Fibroblast of villous mesenchyme (primary cell): ENCODE measurements at places on chromosomes 4 and X.
A peak's percentile ranks its signal among the peaks of the same experiment; 100 is the strongest.

- peak; percentile 57 for DNase-seq
These were observed 68.4 kb downstream of the MID2 start for GRCh38 chrX:107894038-107894437.

DNA sequence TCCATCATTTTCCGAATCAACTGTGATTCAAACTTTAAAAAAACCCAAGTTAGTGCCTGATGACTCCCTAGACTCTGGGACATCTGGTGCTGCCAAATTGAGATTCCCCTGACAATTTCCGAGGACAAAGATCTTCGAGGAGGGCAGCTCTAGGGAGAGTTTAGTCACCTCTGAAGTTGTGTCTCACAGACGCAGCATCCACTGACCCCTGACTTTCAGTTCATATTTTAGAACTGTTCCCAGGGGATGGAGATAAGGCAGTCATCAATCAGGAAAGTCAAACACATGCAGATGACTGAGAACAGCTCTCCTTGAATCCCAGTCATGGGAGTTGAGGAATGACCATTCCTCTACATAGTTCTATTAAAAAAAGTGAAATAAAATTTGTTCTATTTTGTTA is 643.9 kb downstream of the TRIML1 start:
- DNase-seq: peak; percentile 29

DNA sequence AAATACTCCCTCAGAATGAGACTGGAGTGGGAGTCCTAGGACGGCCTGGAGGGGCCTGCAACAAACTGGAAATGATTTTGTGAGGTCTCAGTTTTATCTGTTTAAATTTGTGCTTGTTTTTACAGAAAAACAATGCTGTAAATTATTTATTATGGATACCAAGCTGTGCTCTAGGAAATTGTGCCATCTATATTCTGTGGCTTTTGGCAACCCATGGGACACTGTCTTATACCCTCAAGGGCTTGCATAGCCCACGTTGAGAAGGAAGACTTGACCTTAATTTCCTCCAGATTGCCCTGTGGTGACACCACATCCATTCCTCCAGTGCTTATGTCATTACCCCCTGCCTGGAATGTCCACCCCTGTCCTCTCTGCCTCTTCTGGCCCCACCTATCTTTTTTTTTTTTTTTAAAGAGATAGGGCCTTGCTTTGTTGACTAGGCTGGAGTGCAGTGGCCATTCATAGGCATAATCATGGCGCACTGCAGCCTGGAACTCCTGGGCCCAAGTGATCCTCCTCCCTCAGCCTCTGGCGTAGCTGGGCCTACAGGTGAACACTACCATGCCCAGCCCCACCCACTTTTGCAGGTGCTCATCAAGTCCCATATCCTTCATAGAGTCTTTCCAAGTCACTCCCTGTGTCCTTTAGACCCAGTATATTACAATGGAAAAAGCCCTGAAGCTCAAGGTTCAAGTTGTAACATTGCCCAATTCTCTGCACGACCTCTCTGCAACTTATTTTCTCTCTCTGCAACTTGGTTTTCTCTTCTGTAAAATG is 77.4 kb downstream of the HPRT1 start:
- peak; percentile 57 for DNase-seq

DNA sequence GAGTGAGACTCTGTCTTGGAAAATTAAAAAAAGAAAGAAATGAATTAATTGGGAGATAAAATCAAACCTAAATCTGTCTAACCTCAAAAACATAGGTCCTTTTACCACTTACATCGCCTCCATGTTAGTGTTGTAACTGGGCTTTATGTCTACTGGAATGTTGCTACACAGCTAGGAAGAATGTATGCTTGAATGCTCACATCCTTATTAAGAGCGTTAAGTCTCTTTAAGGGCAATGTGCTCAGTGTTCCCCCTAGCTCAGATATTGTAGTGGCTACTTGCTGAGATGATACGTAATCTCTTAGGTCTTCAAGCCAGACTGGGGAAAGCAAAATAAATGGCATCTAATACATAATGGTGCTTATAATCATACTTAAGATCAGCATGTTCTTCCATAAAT is 1072.8 kb downstream of the PDHA2 start:
- no peak for DNase-seq

DNA sequence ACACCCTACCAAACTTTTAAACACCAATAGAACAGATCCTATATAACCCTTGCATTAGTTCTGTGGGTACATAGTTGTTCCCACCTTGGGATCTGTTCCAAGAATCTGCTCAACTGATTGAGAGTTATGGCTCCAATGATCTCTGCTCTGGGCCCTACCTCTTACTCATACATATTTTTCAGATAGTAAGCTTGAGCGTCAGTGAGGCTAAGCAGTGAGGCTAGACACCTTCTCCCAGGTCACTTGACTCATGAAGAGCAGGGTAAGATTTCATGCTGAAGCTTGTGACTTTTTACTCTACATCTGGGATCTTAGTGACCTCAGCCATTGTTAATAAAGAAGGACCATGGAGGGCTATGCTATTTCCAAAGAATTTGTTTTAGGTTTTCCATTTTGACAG is 23.1 kb upstream of the TNIP3 start:
- no peak for DNase-seq

DNA sequence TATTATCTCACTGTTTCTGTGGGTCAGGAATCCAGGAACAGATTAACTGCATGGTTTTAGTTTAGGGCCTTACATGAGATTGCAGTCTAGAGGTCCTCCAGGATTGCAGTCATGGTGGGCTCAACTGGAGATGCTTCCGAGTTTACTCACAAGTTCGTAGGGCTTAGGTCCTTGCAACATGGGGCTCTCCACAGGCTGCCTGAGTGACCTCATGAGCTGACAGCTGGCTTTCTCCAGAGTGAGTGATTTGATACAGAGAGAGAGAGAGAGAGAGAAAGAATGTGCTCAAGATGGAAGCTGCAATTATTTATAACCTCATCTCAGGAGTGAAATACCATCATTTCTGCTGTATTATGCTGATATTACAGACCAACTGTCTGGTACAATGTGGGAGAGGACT is 168.9 kb downstream of the GPAT3 start:
- no peak for DNase-seq

- DNase-seq: no peak
These were observed 33.7 kb upstream of the RP2 start for GRCh38 chrX:46803140-46803539.

DNA sequence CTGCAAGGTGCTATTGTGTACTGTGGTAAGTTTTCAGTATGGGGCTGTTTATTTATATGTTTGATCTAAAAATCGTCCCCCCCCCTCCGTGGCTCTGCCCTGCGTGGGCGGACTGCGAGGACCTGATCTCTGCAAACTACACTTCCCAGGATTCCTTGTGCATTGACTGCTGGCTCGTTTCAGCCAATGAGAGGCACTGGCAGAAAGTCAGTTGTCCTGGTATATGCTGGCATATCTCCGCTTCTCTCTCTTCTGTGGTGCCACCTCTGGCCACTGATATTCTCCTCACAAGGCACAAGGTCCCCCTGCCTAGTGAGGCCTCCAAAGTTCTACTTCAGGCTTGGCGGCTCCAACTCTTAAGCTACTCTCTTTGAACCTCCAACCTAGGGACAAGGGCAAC is 168.8 kb upstream of the ZFP42 start:
- DNase-seq: no peak

GRCh38 chr4:87524456-87524855 is 4.7 kb downstream of the SPARCL1 start:
- no peak for DNase-seq

- no peak for DNase-seq
These were observed 10.8 kb downstream of the ALB start for GRCh38 chr4:73414936-73415271.

- DNase-seq: no peak
These were observed 19.3 kb upstream of the UVSSA start for GRCh38 chr4:1327526-1328266.

- DNase-seq: no peak
These were observed 3.0 kb upstream of the IRF2 start for GRCh38 chr4:184477201-184477999.

GRCh38 chr4:111512081-111512783 is 633.0 kb upstream of the FAM241A start:
- DNase-seq: peak; percentile 90

GRCh38 chr4:48342606-48342880 is 1.2 kb downstream of the SLAIN2 start:
- DNase-seq: no peak

- no peak for DNase-seq
These were observed 26.9 kb downstream of the KCNIP4 start for GRCh38 chr4:21921526-21922180.

DNA sequence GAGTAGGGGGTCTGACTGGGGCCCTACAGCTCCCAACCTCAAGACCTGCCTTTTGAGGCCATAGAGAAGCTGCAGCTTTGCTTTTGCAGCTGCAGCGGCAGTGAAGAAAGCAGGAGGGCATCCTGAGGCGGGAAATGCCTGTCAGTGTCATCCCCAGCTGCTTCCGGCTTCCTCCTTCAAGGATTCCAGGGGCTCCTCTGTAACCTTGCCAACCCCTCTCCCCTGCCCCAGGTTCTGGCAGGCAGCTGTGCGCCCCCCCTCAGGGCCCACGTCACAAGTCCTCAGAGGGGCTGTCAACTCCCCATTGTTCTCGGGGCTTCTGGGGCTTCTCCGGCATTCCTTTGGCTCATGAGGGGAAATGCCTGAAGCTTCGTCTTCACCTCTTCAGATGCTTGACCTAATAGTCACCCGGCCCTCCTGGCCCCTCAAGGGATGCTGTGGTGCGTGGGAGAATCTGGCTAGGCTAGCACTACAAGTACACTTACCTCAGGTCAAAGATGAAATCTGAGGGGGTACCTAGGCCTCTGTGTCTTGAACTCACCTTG is 31.9 kb downstream of the APLN start:
- no peak for DNase-seq

DNA sequence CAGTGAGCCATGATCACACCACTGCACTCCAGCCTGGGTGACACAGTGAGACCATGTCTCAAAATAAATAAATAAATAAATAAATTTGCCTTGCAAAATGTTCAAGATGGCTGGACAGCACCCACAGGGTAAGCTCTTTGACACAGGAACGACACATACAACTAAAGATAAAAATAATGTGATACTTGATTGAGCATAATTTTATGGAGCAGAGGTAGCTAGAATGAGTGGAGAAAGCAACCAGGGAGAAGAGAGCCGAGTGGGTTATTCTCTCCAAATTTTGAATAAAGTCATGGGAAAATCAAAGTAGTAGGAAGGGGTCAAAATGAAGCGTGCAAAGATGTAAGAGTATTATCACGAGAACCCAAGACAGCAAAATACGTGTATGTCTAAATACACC is 121.5 kb downstream of the IRF2 start:
- DNase-seq: no peak

GRCh38 chrX:154412468-154412867 is 1.1 kb downstream of the TAFAZZIN start:
- DNase-seq: peak; percentile 54
